Cerebellar nuclear complex (tissue), 1 donor: ENCODE measurements at places on chromosomes 6 and 20.

- DNase-seq, result no peak
Measured at GRCh38 chr20:21607971-21608725, 94.3 kb upstream of the NKX2-2 start.

DNA sequence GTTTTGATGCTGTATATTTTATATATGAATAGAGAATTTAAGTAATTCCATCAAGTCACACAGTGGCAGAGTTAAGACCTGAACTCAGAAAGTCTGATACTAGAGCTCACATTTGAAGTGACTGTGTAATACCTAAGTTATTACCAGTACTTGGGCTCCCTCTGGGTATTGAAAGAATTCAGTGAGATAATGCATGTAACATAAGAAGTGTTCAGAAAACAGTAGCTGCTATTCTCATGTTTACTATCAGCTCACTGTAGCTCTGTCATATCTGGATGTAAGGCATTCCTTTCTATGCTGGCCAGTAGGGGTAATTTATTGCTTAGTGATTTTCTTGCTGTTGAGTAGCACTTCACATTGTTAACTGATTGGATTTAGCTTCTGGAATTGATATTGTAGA is 44.6 kb downstream of the NKX2-4 start:
- DNase-seq, result no peak

GRCh38 chr6:157045831-157046454 is 268.8 kb downstream of the ARID1B start:
- DNase-seq, result no peak

DNA sequence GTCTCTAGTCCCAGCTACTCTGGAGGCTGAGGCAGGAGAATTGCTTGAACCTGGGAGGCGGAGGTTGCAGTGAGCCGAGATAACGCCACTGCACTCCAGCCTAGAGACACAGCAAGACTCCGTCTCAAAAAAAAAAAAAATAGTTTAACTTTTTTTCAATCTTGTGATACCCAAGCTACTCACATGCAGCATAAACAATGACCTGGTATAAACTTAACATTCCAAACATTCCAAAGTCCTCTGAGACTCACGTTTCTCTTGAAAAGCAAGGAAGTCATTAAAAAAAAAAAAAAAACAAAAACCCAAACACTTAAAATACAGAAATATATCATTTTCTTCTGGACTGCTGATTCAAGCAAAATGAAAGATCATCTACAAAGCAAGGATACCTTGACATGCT is 14.3 kb downstream of the CRNKL1 start:
- DNase-seq, result no peak

GRCh38 chr20:43345676-43346075 is 112.0 kb upstream of the SRSF6 start:
- no peak for DNase-seq

- DNase-seq, result no peak
Measured at GRCh38 chr6:3019065-3019464, 19.4 kb downstream of the NQO2 start.

GRCh38 chr20:23602241-23602640 is 3.5 kb downstream of the CST9 start:
- DNase-seq, result no peak

DNA sequence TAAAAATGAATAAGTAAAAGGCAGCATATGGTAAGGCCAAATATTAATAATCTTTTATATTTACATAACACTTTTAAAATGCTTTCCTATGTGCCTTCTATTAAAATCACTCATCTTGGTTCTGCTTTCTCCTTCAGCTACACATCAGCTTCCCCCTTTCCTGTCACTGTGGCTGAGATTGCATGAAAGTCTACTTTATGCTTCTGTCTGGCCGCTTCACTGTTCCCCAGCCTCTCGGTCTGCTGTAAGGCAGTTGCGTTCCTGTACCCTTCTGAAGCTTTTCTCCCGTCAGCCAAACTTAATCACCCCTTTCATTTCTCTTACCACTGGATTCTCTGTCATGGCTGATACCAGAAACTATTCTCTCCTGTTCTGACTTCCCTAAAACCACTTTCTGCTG is 34.6 kb downstream of the SOX4 start:
- DNase-seq, result no peak

DNA sequence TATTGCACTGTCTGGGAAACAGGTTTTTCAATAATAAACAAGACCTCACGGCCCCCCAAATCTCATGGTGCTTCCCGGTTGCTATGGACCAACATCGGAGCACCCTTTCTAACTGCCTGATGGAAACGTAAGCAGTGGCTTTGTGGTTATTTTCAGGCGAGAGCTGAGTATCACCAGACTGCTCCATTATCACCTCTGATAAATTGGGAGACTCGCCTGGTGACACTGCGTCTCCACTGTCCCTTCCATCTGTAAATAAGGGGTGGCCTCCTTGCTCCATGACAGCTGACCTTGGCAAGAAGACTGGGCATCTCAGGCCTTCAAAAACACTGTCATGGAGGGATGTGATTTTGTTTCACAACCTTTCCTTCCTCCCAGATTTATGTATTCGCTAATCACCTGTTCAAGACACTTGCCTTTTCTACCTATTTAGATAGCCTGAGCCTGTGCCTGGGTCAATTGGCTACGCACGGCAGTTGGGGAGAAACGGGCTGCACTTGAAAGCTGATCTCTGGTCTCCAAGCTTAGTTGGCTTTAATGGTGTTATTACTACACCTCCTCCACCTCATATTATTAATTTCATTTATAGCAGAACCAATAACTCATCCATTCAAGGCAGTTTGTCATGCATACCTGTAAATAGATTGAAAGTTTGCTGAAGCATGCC is 17.7 kb upstream of the CDH4 start:
- DNase-seq, result no peak

- no peak for DNase-seq
Measured at GRCh38 chr6:40323881-40324634, 263.1 kb downstream of the LRFN2 start.

DNA sequence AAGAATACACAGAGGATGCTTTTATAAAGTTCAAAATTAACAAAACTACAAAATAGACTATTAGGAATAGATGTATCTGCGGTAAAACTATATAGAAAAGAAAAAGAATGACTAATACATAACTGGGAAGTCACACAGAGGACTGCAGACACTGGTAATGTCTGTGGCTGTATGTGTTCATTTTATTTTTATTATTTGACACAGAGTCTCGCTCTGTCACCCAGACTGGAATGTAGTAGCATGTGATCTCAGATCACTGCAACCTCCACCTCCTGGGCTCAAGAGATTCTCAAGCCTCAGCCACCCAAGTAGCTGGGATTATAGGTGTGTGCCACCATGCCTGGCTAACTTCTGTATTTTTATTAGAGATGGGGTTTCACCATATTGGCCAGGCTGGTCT is 38.9 kb downstream of the ESF1 start:
- no peak for DNase-seq

DNA sequence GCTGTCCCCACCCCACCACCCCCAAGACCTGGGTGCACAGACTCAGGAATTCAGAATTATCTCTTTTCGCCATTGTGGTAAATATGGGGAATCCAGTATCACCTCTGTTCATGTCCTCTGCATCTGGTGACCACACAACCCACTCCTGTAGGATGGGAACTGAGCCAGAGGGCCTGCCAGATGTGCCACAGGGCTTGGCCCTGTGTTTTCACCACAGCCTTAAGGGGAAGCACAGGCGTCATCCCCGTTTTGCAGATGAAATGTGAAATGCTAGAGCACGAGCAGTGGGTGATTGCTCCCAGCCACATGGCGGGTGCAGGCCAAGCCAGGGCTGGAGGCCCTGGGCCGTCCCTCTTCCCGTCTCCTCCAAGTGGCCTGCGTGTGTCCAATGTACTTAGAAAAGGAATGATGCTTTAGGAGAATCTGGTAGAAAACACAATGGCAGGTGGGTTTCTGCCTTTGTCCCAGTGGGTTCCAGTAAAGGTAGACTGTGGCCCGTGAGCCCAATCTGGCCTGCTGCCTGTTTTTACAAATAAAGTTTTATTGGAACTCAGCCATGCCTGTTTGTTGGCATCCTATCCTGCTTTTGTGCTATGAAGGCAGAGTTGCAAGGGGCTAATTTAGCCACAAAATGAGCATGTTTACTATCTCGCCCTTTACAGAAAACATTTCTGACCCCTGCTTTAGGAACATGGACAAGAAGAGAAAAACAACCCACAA is 309.2 kb downstream of the CDH4 start:
- DNase-seq, result no peak

- no peak for DNase-seq
Measured at GRCh38 chr6:73032586-73032985, 192.7 kb downstream of the KHDC1L start.

- DNase-seq, result no peak
Measured at GRCh38 chr6:30091577-30092381, 16.2 kb upstream of the RNF39 start.

GRCh38 chr6:89290401-89291155 is 24.5 kb downstream of the GABRR2 start:
- DNase-seq, result no peak

- no peak for DNase-seq
Measured at GRCh38 chr6:34317172-34317477, 68.3 kb upstream of the SMIM29 start.

DNA sequence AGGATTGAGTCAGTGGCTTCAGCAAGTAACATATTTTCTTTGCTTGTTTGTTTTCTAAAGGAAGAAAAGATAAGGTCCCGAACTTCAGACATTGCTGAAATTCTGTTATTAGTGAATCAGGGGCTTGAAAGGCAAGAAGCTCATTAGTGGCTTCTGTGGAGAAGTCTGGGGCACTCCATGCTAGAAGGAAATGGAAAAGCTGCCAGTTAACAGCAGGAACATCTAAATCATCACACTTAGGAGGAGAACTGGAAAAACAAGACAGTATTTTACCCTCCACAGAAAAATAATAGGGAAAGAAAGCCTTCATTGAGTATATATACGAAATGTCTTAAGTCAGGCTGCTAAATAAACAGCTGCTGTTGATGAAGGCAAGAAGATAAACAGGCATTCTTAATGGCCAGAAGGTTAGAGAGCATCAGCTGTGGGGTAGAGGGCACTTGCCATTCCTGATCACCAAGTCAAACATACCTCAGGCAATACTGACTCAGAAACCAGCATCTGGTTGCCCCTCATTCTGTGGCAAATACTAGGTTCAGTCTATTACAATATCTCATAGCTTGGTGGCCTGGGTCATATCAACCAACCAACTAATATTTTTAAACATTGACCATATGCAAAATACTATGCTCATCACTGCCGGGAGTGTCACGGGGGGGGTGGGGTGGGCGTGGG is 143.2 kb upstream of the TENT5A start:
- DNase-seq, result no peak

GRCh38 chr6:11324453-11325015 is 92.1 kb upstream of the NEDD9 start:
- no peak for DNase-seq

- no peak for DNase-seq
Measured at GRCh38 chr6:8941577-8941976, 506.2 kb upstream of the SLC35B3 start.

GRCh38 chr6:166771701-166772100 is 144.7 kb upstream of the RPS6KA2 start:
- no peak for DNase-seq

GRCh38 chr20:54535746-54536145 is 60.4 kb downstream of the DOK5 start:
- DNase-seq, result no peak

DNA sequence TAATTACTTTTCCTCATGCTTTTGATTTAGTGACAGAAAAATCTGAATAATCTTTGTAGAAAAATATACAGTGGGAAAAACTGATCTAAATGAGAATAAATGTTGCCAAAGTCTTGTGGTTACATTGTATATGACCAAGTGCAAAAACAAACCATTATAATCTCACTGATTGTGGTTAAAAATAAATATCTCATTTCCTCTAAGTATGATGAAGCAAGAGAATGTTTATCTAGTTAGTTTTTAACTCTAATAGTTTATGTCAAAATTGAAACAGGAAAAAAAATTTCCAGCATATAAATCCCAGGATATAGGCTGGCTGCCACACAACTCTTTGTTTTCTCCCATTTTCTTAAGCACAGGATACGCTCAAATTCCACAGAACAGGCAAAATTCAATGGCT is 392.7 kb upstream of the ID4 start:
- no peak for DNase-seq

- DNase-seq, result no peak
Measured at GRCh38 chr20:25225642-25226432, 22.0 kb upstream of the PYGB start.

DNA sequence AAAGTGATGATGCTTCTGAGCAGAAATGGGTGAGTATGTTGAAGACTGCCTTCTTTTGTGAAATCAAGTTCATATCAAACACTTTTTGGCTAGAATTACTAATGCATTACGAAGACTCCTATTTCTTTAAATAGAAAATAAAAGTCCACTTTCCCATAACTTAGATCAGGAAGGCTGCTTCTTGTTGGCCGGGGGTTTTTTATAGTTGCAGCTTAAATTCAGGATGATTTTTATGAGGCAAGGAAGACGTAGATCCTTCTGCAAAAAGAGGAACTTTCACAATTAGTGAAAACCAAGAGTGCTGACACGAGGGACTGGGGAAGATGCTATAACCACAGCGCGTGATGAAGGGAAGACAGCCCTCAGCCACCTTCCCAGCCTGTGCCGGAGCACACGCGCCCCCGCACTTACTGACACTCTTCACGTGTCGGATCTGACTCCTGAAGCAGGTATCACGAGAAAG is 206.1 kb upstream of the PRDM1 start:
- DNase-seq, result no peak

GRCh38 chr6:52801188-52801841 is 2.3 kb downstream of the GSTA1 start:
- no peak for DNase-seq

- no peak for DNase-seq
Measured at GRCh38 chr6:85192596-85192995, 257.3 kb upstream of the NT5E start.

- no peak for DNase-seq
Measured at GRCh38 chr20:47027042-47027441, 132.4 kb downstream of the EYA2 start.

- no peak for DNase-seq
Measured at GRCh38 chr20:33175123-33175522, 7.2 kb downstream of the BPIFA2 start.

DNA sequence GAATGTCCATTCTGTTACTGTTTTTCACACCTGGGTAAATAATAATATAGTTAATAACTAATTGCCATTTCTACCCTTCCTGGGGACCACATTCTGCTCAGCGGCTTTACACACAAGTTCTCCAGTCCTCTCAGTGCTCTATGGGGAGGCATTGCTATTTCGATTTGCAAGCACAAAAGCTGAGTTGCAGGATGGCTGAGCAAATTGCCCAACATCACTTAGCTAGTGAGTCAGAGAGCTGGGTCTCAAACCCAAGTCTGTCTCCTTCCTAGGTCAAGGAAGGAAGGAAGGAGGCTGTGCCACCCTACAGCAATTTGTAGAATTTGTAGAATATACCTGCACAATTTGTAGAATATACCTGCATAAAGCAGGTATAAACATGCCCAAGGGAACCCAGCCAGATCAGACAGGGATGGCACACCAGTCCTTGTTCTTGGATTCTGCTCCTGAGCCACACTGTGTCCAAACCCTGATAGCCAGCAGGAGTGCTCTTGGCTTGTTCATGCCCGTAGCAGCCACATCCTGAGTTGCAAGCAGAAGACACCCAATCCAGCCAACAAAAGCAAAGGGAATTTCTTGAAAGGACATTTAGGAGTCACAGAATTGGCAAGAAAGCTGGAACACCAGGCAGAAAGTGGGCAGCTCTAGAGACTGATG is 56.9 kb downstream of the LY86 start:
- no peak for DNase-seq

GRCh38 chr6:140811642-140812041 is 1321.1 kb upstream of the GJE1 start:
- DNase-seq, result no peak
